ENCODE measurements at places on chromosomes 5 and 9. TPM values are rescaled to one million over a fixed set of nuclear protein-coding genes. Genes with fewer than 3 reads are reported as not detected.

DNA sequence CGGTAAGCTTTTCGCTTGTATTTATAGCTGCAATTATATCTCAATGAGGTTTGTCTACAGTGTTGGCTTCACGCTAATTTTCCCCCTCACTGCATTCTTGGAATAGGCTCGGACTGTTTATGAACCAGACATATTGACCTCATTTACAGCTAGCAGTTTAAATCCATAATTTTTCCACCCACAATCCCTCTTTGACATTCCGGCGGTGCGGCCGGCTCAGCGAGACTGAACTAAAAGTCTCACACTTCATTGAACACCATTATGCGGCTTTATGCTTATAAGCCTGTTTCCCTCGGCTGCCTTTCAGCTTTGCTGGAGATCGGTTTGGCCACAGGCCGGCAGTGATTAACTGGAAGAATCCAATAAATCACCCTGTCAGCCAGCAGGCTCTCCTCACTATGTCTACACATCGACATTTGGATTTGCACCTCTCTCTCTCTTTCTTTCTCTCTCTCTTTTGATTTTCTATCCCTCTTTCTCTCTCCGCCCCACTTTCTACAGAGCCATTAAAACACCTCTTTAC is 315.0 kb upstream of the TLE4 start:
- H3K27ac ChIP-seq, result no peak overlapping the region
- H3K27me3 ChIP-seq, result peaks cover 3% of the 10 kb centered on the region
- H3K4me3 ChIP-seq, result no peak overlapping the region
- no peaks in the 10 kb centered on the region for H3K4me1 ChIP-seq
- H3K36me3 ChIP-seq, result no peaks in the 10 kb centered on the region

GRCh38 chr9:69811351-69811868 is 9.2 kb upstream of the CFAP95 start:
- H3K4me3 ChIP-seq, result no peak overlapping the region
- no peak overlapping the region for H3K27ac ChIP-seq
- peaks cover 3% of the 10 kb centered on the region for H3K27me3 ChIP-seq
- no peaks in the 10 kb centered on the region for H3K36me3 ChIP-seq
- H3K4me1 ChIP-seq, result peaks cover 35% of the 10 kb centered on the region

DNA sequence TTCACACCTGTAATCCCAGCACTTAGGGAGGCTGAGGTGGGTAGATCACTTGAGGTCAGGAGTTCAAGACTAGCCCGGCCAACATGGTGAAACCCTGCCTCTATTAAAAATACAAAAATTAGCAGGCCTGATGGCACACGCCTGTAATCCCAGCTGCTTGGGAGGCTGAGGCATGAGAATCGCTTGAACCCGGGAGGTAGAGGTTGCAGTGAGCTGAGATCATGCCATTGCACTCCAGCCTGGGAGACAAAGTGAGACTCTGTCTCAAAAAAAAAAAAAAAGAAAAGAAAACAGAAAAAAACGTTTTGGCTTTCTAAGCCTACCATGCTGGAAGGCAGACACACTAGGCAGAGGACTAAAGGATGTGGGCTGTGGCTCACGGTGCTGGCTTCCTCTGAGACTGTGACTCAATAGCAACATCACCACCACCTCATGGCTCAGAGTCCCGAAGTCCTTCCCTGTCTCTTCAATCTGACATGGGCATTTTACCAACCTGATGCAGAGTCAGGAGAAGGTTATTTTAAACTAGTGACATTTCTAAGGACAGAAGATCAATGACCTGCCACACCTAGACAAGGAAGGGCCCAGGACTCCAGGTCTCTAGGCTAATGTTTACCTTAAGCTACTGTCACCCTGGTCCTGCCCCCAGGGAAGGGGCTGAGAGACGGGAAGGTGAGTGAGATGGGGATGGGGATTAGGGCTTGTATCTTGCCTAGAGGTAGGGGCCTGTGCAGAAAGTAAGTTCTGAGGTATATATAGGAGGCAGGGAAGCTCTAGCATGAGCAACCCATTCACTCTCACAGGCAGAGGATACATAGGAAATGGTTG is 3.7 kb downstream of the ECSCR start:
- peaks cover 14% of the 10 kb centered on the region for H3K27me3 ChIP-seq
- DNase-seq, result peak; percentile 92
- H3K36me3 ChIP-seq, result no peaks in the 10 kb centered on the region
- peak overlapping the region; percentile 97 for H3K27ac ChIP-seq

- DNase-seq, result no peak
- no peaks in the 10 kb centered on the region for H3K36me3 ChIP-seq
- no peaks in the 10 kb centered on the region for H3K27me3 ChIP-seq
Observed at GRCh38 chr9:79742110-79742721, 170.5 kb downstream of the TLE4 start.

The ANKRD31 gene
- 0.23 TPM for total RNA-seq

Measured in activated CD8-positive, alpha-beta T cell treated with anti-CD3 and anti-CD28 coated beads, Interleukin-2, amount 10 ng/mL, durations not matched to agents 7 days and 5 days (primary cell).